ENCODE measurements at places on chromosomes 2 and 18. TPM values are rescaled to one million over a fixed set of nuclear protein-coding genes. Genes with fewer than 3 reads are reported as not detected.

The MRPS9 gene
- 17.8 TPM for total RNA-seq

The PRKAG3 gene
- total RNA-seq, result 0.41 TPM

The RALBP1 gene
- total RNA-seq, result 100 TPM

The C1GALT1C1L gene
- total RNA-seq, result 0.36 TPM

The KRTCAP3 gene
- not detected for total RNA-seq

The HOXD13 gene
- total RNA-seq, result not detected

The INPP1 gene
- total RNA-seq, result 9.2 TPM

The WDR7 gene
- total RNA-seq, result 26.7 TPM
